ENCODE measurements at places on chromosomes 1 and 21.

GRCh38 chr21:45067462-45068285 lies 6.7 kb upstream of the ADARB1 start:
- DNase-seq: no peak

DNA sequence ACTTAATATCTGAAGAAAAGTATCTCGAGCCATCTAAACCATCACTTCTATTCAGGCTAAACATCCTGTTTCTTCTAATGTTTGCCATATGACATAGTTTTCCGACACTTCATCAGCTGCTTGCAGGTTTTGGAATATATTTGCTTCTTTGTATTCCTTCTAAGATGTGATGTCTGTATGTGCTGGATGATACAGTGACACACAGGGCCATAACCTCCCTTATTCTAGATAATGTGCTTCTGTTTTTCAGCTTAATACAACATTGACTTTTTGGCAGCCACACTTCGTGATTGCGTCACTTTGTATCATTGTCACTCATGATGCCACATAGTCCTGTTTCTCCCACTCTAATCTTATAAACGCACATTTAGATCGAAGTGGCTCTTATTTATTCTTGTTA lies 156.3 kb downstream of the CRB1 start:
- DNase-seq: no peak

DNA sequence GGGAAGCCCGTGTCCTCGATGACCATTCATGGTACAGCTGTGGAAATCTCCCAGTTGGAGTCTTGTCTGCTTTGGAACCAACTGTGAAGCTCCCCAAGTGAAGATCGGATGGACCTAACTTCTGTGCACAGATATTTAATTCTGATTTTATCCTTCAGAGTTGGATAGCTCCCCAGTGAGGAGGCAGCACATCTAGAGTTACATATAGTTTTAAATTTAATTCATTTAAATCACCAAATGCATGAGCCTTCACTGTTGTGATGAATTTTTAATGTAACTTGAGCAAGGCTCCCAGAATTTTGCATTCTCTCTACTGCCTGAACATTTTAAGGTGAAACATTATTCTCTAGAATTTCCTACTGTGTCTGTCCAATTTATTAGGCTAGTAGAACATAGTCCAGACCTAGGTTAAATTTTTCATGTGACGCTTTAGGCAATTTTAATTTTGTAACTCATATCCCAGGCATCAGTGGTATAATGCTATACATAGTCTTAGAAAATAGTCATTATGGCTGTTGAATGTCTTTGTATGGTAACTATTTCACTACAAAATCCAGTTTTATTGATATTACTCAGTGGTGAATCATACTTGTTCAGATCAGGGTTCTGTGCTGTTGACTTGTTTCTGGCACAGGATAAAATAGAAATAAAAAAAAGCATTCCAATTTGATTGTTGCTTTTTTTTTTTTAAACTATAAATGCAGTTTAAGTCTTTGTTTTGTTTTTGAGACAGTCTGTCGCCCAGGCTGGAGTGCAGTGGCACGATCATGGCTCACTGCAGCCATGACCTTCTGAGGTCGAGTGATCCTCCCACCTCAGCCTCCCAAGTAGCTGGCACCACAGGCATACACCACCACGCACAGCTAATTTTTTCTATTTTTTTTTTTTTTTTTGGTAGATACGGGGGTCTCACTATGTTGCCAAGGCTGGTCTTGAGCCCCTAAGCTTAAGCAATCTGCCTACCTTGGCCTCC lies 66.9 kb downstream of the PRDM2 start:
- DNase-seq: no peak

DNA sequence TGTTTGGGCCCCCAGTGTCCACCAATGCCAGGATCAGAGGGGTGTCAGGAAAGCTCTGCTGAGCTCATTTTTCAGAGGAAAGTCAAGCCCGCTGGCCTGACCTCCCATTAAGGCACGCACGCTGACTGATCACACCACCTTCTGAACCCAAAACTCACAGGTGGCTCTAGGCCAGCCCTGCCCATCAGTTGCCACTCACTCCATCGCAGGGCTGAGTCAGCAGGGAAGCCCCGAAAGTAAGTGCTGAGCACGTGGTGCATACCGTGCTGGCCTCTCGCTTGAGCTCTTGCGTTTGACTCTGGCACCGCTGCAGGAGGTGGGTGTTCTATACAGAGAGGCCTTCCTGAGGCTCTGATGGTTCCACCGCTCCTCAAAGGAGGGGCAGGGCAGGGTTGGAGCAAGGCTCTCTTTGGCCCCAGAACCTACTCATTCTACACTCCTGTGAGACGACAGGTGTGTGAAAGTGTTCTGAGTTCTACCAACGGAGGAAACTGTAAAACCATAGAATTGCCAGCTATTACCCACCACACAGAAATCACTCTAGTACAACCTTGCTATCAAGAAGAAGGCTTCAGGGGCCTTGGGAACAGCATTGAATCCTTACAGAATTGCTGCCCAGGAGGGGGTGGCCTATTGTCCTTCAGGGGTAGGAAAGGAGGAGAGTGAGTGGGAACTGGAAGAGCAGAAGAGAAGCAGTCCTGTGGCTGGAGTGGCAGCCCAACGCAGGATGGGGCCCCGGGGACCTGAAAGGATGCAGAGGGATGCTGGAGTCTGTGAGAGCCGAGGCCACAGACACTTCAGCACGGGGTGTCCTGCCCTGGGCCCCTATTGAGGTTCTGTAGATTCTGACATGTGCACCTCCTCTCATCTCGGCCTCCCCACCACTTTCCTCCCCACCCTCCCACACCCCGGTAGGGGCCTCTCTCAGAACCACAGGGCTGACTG lies 214.7 kb upstream of the EDN2 start:
- DNase-seq: no peak

- DNase-seq: no peak
Observed at GRCh38 chr21:17987382-17988101, 168.4 kb upstream of the C21orf91 start.

DNA sequence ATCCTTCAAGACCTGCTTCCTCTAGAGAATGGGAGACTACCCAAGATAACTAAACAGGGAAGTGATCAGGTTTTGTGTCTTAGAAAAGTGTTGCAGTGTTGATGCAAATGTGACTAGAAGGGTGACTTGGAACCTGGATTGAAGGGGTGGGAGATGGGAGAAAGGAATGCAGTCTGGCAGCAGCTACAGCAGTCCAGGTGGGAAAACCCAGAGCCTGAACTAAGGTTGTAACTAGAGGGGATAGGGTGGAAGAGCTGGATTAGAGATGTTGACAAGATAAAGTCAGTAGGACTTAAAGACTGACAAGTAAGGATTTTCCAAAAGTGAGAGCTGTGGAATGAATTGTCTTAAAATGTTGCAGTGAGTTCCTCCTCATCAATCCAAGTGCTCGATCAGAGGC lies 7.1 kb upstream of the SHISA4 start:
- DNase-seq: no peak

DNA sequence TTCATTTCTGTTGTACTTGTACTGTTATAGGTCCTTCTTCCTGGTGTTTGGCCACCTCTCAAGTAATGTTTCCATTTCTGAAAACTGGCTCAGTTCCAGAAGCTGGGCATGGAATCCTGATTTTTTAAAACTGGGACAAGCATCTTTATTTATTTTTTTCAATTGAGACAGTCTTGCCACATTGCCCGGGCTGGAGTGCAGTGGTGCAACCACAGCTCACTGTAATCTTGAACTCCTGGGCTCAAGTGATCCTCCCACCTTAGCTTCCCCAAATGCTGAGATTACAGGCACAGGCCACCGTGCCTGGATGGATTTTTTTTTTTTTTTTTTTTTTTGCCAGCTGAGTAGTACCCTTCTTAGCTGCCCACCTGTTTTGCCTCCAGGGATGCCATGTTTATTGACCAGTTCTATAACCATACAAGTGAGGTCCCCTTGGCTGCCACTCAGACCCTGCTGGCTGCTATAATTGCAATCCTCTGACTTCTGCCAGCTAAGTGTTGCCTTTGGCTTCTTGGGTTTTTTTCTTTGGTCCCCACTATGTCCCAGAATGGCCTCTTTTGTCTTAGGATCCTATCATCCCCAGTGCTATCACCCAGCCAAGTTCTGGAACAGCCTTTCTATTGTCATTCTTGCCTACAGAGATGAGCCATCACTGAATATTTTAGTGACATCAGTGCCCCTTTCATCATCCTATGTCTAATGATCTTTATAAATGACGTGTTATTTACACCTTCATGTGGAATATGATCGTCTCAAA lies 3.9 kb upstream of the DIP2A start:
- DNase-seq: no peak

GRCh38 chr1:200332716-200333115 lies 77.1 kb downstream of the ZNF281 start:
- DNase-seq: no peak

DNA sequence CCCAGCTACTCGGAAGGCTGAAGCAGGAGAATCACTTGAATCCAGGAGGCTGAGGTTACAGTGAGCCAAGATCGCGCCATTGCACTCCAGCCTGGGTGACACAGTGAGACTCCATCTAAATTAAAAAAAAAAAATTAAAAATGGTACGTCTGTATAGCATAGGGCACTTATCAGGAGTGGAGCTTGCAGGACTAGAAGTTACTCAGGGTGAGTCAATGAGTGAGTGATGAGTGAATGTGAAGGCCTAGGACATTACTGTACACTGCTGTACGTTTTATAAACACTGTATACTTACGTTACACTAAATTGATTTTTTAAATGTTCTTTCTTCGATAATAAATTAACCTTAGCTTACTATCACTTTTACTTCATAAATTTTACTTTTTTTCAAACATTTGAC lies 183.6 kb downstream of the NR5A2 start:
- DNase-seq: no peak

- peak; percentile 70 for DNase-seq
Observed at GRCh38 chr1:234611225-234611846, 1.4 kb upstream of the IRF2BP2 start.

GRCh38 chr1:44807364-44808062 lies 362 bp upstream of the DYNLT4 start:
- DNase-seq: peak; percentile 68

DNA sequence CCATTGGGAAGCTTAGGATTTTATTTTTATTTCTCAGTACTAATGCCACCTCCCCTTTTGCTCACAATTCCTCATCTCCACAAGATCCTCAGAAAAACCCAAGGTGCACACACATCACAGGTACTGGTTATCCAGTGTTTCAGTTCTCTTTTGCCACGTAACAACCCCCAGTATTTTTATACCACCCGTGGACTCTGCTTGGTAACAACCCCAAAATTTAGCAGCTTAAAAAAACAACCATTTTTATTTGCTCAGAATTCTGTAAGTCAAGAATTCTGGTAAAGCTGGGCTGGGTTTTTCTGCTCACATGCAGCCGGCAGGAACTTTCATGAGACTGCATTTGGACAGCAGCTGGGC lies 180.0 kb downstream of the KAZN start:
- no peak for DNase-seq

Data from SHP77 treated with DMSO at 0.1 percent for 48 hours (cell line).